Tibial nerve (tissue), 4 donors: ENCODE measurements at places on chromosomes 3 and 15. TPM values are rescaled to one million over a fixed set of nuclear protein-coding genes. Genes with fewer than 3 reads are reported as not detected.

DNA sequence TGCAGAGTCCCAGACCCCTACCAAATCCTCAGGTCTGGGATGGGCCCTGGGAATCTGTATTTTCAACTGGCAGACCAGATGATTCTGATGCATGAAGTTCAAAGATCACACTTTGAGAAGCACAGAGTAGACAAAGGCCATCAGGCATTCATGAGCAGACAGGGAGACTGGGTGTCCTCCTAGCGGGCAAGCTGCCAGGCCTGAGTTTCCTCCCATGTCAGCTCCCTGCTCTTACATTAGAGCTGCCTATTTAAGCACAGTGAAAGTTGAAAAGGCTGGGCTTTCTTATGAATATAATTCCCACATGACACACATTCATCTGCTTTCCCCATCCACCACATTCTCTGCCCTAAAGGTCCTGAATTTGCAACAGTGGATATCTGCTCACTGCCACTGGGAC lies 14.0 kb downstream of the CAPN3 start:
- no peak for DNase-seq

GRCh38 chr15:67070892-67071664 lies 5.7 kb downstream of the SMAD3 start:
- no peak for DNase-seq

GRCh38 chr3:17544632-17545031 lies 197.8 kb downstream of the TBC1D5 start:
- DNase-seq = no peak

DNA sequence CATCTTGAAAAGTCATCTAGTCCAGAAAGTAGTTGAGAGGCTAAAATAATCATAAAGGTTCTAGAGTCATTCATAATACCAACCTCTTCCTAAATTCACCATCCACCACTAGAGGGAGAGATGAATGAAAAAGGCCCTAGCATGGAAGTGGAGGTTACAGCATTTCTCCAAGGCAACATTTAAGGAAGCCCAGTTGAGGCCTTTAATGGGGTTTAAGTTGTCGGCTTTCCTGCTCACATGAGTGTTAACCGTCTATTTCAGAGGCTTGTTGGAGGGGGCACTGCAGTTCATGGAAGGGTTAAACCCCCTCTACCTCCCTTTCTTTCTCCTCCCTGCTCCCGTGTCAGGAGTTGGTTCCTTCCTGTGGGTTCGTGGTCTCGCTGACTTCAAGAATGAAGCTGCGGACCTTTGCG lies 3.8 kb upstream of the SLCO3A1 start:
- DNase-seq = no peak

DNA sequence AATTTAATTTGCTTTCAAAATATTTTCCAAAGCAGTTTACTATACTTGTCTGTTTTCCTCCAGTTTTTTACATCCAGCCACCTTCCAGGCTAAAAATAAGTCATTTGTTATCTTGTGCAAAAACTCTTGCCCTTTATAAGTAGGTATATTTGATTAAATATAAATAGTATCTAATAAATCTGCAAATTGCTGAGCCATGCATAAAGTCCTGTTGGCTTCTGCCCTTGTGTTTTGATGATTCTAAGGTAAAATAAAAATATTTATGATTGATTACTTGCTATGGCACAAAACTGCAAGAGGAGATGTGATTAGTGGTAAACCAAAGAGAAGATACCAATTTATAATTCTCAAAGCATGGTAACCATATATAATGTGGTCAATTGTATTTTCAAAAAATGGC lies 1026.7 kb downstream of the EPHA3 start:
- DNase-seq = no peak

- DNase-seq = peak; percentile 76
These were observed 21.2 kb downstream of the IGSF10 start for GRCh38 chr3:151439652-151440125.

DNA sequence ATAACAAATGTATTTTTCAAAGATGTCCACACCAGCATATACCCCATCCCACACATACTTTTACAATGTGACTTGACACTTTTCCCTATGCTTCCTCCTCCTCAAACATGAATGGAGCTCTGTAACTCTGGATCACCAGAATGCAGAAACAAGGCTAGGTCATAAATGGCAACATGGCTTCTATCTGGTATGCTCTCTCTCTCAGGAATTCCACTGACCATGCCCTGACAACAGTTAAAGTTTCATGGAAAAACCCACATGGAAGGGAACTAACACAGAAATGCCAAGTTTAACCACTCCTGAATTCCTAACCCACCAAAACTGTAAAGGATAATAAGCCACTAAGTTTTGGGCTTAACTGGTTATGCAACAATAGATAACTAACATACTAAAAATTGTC lies 19.9 kb downstream of the MYO9A start:
- DNase-seq = no peak

GRCh38 chr3:47324278-47324865 lies 41.6 kb downstream of the KLHL18 start:
- peak; percentile 30 for DNase-seq

GRCh38 chr3:139537795-139538621 lies 1.5 kb downstream of the RBP1 start:
- no peak for DNase-seq

GRCh38 chr15:38215707-38216106 lies 36.9 kb upstream of the SPRED1 start:
- DNase-seq = no peak

DNA sequence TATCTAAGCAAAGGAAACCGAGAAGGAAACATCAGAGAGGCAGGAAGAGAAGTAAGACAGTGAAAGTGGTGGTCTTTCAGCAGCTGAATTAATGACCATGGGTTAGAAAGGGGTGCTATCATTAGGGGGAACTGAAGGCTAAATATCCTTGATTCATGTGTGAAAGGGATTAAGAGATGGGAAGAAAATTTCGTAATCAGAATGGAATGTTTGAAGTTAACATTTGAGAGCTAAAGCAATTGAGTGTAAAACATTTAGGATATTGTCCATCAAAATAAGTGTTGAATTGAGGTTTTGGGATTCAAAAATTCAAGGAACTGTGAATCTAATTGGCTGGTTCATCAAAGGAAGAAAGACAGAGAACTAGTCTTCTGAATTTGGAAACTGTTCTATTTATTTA lies 4.1 kb upstream of the ECT2 start:
- no peak for DNase-seq

- no peak for DNase-seq
These were observed 400.7 kb downstream of the ROBO1 start for GRCh38 chr3:79367066-79367465.

- DNase-seq = no peak
These were observed 40.0 kb downstream of the ARRDC4 start for GRCh38 chr15:98000249-98001203.

DNA sequence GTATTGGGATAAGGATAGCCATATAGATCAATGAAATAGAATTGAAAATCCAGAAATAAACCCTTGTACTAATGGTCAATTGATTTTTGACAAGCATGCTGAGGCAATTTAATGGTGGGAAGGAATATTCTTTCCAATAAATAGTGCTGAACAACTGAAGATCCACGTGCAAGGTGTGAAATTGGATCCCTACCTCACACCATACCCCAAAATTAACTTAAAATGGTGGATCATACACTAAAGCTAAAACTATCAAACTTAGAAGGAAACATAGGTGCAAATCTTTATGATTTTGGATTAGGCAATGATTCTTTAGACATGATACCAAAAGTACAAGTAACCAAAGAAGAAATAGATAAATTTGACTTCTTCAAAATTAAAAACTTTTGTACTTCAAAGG lies 22.1 kb upstream of the SYNM start:
- DNase-seq = no peak

DNA sequence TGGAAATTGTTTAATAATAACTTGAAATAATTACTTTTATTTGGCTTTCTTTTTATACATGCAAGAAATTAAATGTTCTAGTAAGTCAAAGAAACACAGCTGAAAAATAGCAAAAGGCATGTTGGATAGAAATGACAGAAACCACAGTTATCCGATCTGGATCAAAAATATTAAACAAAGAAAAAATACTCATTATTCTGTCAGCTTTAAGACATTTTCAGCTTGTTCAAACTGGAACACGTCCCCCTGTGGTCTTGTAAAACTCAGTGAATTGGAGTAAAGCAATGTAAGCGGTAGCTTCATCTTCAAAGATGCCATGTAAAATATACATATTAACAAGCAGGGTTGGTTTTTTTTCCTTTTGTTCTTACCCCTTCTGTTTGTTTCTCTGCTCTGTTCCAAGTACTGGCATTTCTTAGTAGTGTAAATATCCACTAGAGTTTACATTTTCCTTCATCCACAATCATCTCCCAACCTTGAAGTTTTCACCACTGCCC lies 223.4 kb downstream of the IGSF11 start:
- no peak for DNase-seq

GRCh38 chr3:69944931-69945493 lies 54.5 kb upstream of the SAMMSON start:
- DNase-seq = no peak

GRCh38 chr3:177928172-177928873 lies 607.9 kb upstream of the KCNMB2 start:
- DNase-seq = no peak

DNA sequence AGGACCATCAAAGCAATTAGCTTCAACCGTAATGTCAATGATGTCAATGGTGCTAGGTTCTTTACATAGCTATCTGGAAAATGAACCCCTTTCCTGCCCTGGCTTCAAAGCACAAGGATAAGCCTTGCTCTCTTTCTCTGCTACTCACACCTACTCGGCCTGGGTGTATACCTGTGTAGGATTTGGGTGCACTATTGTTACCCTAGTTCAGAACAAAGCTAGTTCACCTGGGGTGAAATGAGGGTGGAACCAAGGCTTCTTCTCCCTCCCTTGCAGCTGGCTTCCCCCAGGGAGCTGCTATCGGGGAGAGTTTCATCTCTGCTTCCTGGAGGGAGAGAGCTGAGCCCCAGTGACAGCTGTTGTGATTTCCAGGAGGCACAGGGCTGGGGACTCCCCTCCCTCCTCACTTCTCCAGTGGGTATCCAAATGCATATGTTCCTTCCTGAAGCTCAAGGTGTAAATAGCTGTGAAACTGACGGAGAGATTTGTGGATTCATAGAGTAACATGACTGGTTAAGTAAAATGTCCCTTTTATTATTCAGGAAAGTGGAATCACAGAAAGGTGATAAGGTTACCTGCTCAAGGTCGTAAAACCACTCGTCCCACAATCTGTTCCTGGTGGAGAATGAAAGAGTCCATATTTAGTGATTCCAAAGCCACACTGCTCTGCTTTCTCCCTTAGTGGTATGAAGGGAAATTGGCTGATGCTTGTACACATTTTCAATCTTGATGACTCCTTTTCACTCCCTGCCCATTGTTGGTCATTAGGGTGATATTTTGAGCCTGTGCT lies 11.8 kb upstream of the C3orf70 start:
- DNase-seq = no peak

- DNase-seq = no peak
These were observed 280.9 kb downstream of the RAP2B start for GRCh38 chr3:153442799-153443487.

DNA sequence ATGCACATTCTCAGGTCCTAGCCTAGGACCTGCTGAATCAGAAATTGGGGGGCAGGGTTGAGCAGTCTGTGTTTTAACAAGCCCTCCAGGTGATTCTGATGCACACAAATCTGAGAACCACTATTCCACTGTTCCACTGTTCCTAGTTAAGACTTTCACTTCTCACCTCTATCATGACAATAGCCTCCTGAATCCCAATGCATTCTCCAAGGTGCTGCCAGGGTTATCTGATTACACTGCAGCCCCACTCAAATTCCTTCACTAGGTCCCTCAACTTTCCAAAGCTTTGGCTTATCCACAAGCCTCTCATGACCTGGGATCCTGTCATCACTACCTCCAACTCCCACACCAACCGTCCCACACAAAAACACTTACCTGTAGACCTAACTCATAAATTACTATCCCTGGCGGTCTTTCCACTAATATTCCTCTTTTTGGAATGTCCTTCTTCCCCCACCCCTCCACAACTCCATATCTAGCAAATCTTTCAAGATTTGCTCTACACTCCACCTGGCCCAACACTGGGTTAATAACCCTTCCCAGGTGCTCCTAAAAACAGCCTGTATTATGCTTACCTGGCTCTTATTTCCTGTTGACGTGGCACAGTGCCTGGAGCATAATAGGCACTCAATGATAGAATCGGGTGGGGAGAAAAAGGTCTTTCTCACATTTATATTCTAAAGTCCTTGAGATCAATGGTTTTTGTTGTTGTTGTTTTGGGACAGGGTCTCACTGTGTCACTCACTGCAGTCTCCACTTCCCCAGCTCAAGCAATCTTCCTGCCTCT lies 27.2 kb downstream of the TBL1XR1 start:
- DNase-seq = no peak

GRCh38 chr3:152970851-152971250 lies 135.9 kb downstream of the P2RY1 start:
- no peak for DNase-seq

- peak; percentile 80 for DNase-seq
These were observed 133.3 kb downstream of the TBC1D2B start for GRCh38 chr15:77944002-77944867.

DNA sequence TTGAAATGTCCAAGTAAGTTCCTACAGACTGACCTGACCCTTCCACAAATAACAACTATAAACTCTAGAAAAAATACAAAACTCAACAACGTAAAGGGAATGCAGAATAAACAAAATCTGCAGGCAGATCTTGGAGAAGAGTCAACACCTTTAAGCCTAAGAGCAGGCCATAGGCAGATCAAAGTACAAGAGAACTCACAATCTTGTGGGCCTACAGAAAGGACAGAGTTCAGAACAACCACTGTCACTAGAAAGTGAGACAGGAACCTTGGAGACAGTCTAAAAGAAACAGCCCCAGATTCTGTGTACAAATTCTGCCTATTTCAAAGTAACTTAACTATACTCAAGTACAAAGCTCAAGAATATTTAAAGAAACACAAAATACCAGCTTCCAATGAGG lies 31.0 kb downstream of the NEK4 start:
- no peak for DNase-seq

DNA sequence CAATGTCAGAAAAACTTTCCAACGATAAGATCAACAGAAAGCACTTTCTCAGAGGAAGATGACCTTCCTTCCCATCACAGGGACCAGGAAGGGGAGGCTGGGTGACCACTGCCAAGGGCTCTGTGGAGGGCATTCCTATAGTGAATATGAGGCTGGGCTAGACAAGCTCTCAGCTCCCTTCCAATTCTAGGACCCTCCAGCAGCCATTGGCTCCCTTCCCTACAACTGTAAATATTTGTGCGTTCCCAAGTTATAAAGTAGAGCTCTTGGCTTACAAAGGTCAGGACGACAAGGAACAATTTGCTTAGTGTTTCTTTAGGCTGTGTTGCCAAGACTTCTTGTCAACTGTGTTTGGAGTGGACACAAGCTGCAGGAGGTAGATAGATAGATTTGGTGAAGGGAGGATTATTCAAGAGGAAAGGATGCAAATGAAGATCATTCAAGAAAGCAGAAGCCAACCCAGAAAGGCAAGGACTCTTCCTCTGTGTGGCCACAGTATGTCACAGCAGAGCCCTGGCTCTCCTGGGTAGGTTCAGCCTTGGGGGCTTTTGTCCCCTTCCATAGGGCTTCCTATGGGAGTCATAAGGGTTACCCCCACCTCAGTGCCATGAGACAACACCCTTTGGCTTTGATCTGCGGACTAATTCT lies 223.6 kb upstream of the TLE3 start:
- DNase-seq = no peak

GOLGA6L4 gene
- total RNA-seq = 6.0 TPM

ZNF502 gene
- 7.8 TPM for total RNA-seq

TLR9 gene
- not detected for total RNA-seq

ROBO1 gene
- total RNA-seq = 22.0 TPM

IL5RA gene
- not detected for total RNA-seq

CAND2 gene
- total RNA-seq = 17.3 TPM

ATP8B4 gene
- total RNA-seq = 12.3 TPM

GP9 gene
- not detected for total RNA-seq

FOXL2 gene
- total RNA-seq = not detected

MAGEL2 gene
- 0.22 TPM for total RNA-seq

EIF3J gene
- total RNA-seq = 82.4 TPM

BOC gene
- 39.8 TPM for total RNA-seq

MCTP2 gene
- 12.0 TPM for total RNA-seq

IMPG2 gene
- 0.21 TPM for total RNA-seq

CCR8 gene
- not detected for total RNA-seq
